ENCODE measurements at places on chromosomes 6 and 20. TPM values are rescaled to one million over a fixed set of nuclear protein-coding genes. Genes with fewer than 3 reads are reported as not detected.

- DNase-seq, result no peak
Measured at GRCh38 chr20:16703570-16703969, 26.3 kb upstream of the SNRPB2 start.

- DNase-seq, result no peak
Measured at GRCh38 chr6:157148391-157149323, 174.7 kb downstream of the TMEM242 start.

DNA sequence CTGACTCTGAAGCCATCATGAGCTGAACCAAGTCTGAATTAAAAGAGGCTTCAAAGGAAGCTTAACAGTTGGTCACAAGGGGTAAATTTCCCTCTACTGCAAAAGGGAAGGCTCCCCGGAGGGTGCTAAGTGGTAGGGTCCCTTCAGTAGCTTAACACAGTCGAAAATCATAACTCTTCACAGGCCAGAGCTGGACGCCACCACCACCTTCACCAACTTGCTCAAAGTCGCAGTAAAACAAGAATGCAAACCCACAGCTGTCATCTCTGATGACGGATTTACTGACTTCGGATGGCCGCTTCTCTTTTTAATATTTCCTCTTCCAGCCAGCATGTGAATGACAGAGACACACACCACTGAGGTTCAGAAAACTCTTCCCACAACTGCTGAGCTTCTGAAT is 144.7 kb upstream of the FBXL4 start:
- DNase-seq, result no peak

DNA sequence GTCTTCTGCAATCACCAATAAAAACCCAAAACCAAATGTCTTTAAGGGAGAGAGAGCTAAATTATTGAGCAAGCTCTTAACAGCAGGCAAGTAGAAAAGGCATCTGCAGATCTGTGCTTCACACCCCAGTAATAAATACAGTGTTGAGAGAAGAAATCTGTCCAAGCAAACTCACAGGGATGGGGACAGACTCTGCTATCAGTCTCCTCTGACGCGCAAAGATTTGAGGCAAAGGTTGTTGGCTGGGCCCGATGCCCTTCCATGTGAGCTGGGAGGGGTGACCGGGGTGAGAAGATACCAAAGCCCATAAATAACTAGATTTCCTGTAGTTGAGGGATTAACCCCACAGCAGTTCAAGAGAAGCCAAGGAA is 315.2 kb upstream of the SOX4 start:
- no peak for DNase-seq

Gene BTN1A1
- not detected for total RNA-seq

Gene GRIK2
- total RNA-seq, result not detected

DNA sequence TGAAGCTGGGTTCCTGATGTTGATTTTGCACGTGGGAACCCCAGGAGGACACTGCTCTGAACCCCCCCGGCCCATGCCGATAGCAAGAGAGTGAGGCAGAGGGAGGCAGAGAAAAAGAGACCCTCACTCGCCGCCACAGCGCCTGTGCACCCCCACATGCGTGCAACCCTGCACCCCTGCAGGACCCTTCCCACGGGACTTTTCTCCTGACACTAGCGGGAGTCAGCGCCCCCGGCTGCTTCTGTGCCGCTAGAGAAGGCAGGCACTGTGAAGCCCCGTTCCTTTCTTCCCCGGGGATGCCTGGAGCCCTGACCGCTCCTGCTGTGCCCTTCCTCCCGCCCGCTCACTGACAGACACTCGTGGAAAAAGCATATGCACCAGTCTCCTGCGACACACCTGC is 67.4 kb downstream of the GMPR start:
- no peak for DNase-seq

Gene PPP1R16B
- 20.8 TPM for total RNA-seq

- no peak for DNase-seq
Measured at GRCh38 chr6:18121580-18122127, 823 bp downstream of the NHLRC1 start.

Gene C6orf132
- total RNA-seq, result not detected

GRCh38 chr6:89940225-89941027 is 46.2 kb downstream of the GJA10 start:
- DNase-seq, result peak; percentile 68

DNA sequence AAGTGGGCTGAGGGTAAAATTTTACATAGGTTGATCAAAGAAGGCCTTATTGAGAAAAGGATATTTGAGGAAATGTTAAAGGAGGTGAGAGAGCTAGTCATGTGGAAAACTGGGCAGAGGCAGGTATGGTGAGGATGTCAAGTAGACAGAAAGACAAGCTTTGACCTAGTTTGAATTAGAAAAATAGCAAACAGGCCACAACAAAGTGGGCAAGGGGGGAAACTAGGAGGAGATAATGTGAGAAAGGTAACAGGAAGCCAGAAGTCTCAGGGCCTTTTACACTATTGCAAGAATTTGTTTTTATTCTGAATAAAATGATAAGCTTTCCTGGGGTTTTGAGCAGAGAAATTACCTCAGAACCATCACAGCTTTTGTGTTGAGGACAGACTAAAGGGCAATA is 115.7 kb downstream of the RWDD2A start:
- no peak for DNase-seq

DNA sequence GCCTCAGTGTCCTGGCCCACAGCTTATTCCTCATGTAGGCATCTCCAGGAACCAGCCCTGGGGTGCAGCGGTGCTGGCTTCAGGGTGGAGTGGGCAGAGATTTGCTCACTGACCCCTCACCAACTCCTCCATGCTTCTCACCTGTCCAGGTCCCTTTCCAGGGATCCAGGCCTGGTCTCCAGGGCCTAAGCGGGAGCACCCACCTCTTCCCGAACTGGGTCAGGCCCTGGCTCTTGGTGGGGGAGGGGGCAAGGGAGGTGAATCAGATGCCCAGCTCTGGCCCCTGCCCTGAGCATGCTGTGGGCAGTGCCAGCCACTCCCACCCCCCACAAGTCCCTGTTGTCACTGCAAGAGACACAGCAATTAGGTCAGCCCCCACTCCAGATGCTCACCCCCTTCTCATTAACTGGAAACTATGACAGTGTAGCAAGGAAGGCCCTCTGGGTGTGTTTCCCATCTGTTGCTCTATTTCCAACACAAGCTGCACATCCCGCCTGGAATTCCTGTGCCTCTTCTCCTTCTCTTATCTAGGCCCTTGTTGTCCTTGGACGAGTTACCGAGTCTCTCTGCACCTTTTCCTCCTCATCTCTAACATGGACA is 37.0 kb downstream of the MDFI start:
- DNase-seq, result no peak

Gene PLCB1
- total RNA-seq, result 2.3 TPM

Gene CTAGE9
- not detected for total RNA-seq

GRCh38 chr6:111653434-111653833 is 47.8 kb upstream of the TRAF3IP2 start:
- DNase-seq, result no peak

DNA sequence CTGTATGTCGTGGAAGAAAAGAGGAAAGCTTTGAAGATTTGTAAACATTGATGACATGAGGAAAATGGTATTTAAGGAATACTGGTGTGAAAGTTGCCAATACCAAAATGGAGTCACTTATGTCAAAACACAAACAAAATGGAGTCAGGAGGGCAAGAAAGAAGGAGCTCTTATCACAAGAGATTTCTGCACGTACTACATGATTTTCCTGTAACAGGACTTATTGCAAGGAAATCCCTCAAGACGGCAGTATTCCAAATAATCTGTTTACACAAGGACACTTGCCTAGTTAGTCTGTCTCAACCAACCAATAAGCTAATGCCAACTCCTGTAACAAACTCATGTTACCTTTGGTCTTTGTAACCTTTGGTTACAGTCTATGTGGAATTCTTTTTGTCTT is 29.8 kb downstream of the SLC2A12 start:
- no peak for DNase-seq

Gene VGLL2
- not detected for total RNA-seq

DNA sequence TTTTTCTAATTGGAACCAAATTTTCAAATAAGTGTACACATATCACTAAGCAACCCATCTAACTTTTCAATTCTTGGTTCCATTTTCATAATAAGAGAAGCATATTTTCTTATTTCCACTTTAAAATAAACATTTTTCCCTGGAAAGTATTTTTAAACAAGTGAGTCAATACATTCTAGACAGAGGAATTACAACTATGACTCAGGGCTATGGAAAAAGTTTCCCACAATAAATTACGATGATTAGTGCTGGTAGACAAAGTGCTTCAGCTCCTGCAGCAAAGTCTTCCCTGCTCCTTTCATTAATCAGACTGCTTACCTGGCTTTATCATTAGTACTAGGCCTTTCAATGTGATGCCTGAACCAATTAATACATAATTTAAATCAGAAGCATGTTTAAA is 322.5 kb downstream of the HACE1 start:
- DNase-seq, result no peak

Gene REPS1
- 74.6 TPM for total RNA-seq

Gene MYBL2
- not detected for total RNA-seq

GRCh38 chr6:55794136-55794812 is 81.1 kb downstream of the BMP5 start:
- no peak for DNase-seq

- no peak for DNase-seq
Measured at GRCh38 chr20:36070451-36070850, 84.1 kb upstream of the EPB41L1 start.

Gene XRN2
- 56.5 TPM for total RNA-seq

Gene PRRT1
- total RNA-seq, result 5.1 TPM

Gene FAM209B
- total RNA-seq, result 3.9 TPM

DNA sequence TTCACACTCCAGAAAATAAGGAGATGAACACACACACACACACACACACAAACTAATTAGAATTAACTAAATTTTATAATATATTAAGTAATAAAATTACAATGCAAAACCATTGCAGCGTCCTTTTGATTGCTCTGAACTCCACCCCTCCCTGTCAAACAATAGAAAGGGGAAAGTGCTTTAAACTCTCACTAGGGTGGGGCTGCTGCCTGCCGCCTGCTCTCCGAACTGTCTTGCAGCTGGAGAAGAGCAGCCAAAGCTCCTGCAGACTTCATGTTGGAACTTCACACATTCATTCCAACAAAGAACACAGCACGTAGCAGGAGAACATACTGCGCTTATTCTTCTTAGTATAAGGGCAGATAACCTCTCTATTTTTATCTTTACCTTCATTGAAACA is 83.2 kb downstream of the GCLC start:
- no peak for DNase-seq

- no peak for DNase-seq
Measured at GRCh38 chr6:117444600-117444999, 18.9 kb upstream of the ROS1 start.

Gene COX4I2
- total RNA-seq, result not detected

GRCh38 chr6:52384145-52384766 is 22.3 kb downstream of the PAQR8 start:
- no peak for DNase-seq

Gene SYS1
- 67.1 TPM for total RNA-seq

DNA sequence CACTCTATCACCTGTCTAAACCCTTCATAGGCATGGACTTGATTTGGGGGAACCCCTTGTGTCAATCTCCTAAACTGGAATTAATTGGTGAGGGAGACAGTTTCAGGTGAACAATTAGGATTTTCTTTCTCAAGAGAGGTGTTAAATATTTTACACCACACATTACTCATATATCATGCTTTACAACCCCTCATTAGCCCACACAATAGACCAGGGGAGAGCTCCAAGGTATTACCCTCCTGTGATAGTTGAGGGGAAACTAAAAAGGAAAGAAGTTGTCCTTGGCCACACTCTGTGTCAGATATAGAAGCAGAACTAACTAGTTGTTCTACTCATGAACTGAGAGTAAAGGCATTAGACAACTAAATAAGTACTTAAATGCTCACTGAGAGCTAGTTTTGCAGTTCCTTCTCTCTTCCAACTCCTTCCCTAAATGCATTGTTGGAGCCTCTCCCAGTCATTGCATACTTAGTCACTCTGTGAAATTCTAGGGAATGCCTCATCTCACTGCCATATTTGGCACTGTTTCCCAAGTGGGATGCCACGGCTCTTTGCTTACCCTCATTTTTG is 183.7 kb upstream of the CEP162 start:
- no peak for DNase-seq

Gene NUP43
- 70.7 TPM for total RNA-seq

GRCh38 chr20:64038224-64038564 is 2.2 kb downstream of the C20orf204 start:
- DNase-seq, result no peak

Data from naive thymus-derived CD4-positive, alpha-beta T cell (primary cell).